AG08396 (cell line): ENCODE measurements at places on chromosomes 7 and 10.

DNA sequence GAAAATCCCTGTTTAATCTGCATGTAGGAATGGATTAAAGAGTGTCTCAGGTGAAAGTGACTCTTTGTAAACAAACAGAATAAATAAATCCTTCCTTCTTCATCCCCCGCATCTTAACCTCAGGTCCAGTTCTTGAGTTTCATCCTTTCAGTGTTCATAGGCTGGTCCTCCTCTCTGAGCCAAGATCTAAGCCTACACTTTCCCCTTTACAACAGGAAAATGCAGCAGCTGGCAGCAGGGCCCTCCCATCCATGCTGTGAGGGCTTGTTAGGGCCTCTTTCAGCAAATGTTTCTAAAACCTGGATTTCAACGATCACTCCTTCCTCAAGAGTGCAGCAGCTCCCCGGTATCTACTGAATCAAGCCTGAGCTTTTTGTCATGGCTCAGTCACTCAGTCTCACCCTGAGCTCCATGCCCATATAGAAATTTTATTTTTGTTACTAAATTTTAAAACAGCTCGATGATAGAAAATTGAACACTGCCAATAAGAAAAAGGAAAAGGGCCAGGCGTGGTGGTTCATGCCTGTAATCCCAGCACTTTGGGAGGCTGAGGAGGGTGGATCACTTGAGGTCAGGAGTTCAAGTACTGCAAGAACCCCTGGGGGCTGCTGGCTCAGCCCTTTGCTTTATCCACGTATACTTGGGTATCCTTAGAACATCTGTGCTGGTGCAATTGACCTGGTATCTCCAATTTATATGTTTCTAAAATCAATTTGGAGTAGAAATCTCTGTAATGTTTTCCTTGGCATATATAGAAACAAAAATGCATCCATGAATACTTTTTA is 15.6 kb downstream of the BLNK start:
- DNase-seq = no peak

GRCh38 chr7:19991936-19992335 is 218.5 kb upstream of the TMEM196 start:
- no peak for DNase-seq

DNA sequence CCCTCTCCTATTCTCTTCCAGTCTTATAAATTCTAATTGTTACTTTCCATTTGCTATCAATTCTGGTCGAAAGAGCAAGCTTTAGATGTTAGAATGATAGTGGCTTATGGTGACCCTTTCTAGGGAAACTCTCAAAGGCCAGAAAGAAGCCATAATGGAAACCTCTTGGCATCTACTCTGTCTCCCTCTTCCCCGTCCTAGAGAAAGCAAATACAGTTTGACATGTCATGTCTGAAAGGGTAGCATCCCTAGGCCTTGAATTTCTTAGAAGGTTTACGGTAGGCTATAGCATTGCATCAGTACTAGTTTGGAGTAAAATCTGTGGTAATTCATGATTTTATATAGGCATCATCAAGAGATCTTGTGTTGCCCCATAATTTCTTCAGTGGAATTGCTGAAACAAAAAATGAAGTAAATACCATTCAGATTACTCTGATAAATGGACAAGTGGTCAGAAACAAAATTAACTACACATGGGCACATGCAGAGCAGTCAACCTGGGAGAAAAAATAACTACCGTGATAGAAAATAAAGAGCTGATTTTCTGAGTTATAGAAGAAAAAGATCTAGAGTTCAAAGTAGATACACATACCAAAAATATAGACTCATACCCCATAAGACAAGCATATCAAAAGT is 4.4 kb downstream of the PRKAR2B start:
- no peak for DNase-seq

DNA sequence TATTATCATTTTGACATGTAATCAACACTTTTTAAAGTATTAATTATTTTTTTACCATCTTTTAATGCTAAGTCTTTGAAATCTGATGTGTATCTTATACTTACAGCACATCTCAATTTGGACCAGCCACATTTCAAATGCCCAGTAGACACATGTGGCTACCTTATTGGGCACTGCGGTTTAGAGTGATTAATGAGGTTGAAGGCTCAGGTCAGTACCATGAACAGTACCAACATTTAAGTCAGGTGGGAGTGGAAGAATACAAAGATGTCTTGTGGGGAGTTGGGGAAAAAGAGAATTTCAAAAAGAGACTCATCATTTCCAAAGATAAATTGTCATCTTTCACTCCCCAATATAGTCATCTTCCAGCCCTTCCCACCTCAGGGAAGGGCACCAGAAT is 40.5 kb downstream of the COL28A1 start:
- DNase-seq = no peak

DNA sequence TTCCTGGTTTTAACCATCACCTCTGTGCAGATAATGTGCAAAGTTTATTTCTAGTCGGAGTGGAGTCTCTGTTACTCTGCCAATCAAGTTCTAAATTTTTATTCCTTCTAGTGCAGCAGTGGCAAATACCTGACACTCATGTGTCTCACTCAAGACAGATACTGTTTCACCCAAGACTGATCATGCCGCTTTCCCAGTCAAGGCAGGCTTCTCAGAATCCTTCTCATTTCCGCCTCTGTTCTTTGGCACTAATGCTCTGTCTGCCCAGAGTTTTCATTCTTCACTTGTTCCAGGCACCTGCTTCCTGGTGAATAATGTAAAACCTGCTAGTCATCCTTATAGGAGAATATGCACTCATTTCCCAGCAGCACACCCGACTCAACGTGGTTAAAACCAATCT is 24.7 kb downstream of the MET start:
- DNase-seq = no peak

DNA sequence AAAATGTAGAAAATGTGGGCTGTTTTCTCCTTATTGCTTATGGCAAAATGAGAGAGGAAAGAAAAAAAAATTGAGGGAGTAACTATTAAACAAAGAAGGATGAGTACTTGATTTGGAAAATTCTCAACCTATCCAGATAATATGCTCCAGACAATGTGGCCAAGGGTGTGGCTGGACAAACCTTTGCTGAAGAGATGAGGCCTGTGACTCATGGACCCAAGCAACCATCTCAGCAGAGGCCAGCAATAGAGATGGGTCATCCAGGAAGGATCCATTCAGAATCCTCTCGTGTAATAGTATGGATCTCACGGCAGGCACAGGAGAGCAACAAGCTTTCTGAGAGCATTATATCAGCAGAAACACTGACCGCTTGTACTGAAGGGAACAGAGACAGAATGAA is 120.3 kb upstream of the CELF2 start:
- DNase-seq = no peak

DNA sequence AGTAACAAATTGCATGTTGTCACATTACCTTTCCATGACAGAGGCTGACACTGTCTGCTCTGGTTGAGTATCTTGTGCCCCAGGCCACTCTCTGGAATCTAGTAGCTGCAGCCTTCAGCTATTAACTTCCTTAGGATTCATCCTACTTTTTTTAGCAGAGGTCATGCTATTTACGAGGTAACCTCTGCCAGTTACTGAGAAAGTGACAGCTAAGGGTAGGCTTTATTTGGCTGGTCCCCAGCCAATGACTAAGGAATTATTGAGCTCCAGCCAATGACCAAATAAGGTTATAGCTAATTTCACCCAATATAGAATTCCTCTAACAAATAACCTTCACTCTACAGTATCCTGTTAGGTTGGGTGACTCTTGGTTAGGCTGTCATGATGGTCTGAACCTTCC is 1361.7 kb downstream of the XPNPEP1 start:
- no peak for DNase-seq

DNA sequence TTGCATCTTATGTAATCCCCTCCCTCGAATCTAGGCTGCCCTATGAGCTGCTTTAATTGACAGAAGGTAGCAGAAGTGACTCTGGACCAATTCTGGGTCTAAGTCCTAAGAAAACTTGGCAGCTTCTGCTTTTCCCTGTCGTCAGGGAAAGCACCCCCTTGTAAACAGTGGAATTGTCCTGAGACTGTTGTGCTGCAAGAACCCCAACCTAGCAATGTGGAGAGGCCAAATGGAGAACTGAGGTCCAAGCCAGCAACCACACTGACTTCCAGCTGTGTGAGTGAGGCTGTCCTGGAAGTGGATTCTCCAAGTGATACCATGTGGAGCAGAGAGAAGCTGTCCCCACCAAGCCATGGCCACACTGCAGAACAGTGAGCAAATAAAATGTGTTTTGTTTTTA is 75.5 kb downstream of the ARHGAP22 start:
- DNase-seq = no peak

- peak; percentile 66 for DNase-seq
Measured at GRCh38 chr10:6721964-6722615, 142.0 kb upstream of the PRKCQ start.

- DNase-seq = no peak
Measured at GRCh38 chr10:11933577-11934223, 108.9 kb downstream of the UPF2 start.

DNA sequence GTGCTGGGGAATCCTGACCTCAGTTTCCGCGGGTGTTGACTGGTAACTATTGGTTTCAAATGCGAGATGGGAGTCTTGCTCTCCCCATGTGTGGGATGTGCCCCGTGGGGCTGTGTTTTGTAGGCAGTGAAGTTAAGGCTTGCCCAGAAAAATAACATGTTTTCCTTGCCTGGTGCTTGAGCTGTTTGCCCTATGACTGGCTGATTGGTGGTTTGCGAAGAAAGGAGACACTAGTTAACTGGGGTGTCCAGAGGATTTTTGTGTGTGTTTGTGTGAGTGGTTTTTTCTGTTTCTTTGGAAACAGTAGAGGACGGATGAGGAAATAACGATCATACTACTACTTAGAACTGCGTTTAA is 61.9 kb downstream of the CREB5 start:
- DNase-seq = no peak

- DNase-seq = no peak
Measured at GRCh38 chr10:89242840-89243568, 8.6 kb downstream of the LIPA start.

DNA sequence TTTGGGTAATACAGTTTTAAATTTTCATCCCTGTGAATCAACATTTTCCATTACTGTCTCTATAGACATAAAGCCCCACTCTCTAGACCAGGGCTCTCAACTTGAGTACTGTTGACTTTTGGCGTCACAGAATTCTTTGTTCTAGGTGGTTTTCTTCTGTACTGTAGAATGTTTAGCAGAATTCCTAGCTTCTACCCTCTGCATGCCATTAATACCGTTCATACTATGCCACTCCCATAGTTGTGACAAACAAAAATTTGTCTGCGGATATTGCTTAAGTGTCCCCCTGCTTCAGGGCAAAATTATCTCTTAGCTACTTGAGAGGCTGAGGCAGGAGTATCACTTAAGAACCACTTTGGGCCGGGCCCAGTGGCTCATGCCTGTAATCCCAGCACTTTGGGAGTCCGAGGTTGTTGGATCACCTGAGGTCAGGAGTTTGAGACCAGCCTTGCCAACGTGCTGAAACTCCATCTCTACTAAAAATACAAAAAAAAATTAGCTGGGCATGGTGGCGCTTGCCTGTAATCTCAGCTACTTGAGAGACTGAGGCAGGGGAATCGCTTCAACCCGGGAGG is 57.3 kb upstream of the NRG3 start:
- DNase-seq = no peak

GRCh38 chr10:122298598-122299301 is 27.7 kb downstream of the BTBD16 start:
- peak; percentile 81 for DNase-seq

- no peak for DNase-seq
Measured at GRCh38 chr7:151628846-151629604, 109.3 kb upstream of the RHEB start.
